ENCODE measurements at places on chromosomes 4 and X.
A peak's percentile ranks its signal among the peaks of the same experiment; 100 is the strongest.

- peak; percentile 79 for DNase-seq
- peaks cover 66% of the 10 kb centered on the region for H3K27me3 ChIP-seq
- H3K27ac ChIP-seq, result peak within 1 kb of the TSS; percentile 57
- H3K4me3 ChIP-seq, result peak within 1 kb of the TSS; percentile 59
- H3K4me1 ChIP-seq, result peaks cover 36% of the 10 kb centered on the region
- no peaks in the 10 kb centered on the region for H3K36me3 ChIP-seq
Measured at GRCh38 chr4:20251796-20252655, at the start of gene SLIT2. Gene SLIT2 (plus strand): TSS chr4:20251905. CDS start chr4:20253816, 1,911 bp downstream.

DNA sequence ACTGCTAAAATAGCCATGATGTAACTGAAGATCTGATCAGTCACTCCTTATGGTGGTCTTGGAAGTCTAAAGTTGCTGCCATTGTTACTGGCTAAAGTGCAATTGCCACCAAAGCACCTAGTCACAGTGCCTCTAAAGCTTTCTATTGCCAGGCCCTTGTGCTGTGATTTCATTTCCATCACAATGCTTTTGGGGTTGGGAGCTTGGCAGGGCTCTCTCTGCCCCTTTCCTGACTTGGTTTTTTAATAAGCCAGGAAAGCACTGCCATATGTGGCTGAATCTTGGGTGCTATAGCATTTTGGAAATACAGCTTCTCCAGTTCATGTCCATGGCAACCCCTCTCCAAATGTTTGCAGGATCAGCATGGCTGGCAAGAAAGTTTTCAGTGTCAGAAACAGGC, 1712.4 kb upstream of the TENM3 start:
- H3K4me3 ChIP-seq, result no peak overlapping the region
- DNase-seq, result no peak
- no peaks in the 10 kb centered on the region for H3K27me3 ChIP-seq
- no peaks in the 10 kb centered on the region for H3K36me3 ChIP-seq
- no peaks in the 10 kb centered on the region for H3K4me1 ChIP-seq

GRCh38 chr4:76674983-76675382, 223.0 kb downstream of the SOWAHB start:
- H3K4me3 ChIP-seq, result no peak overlapping the region
- no peaks in the 10 kb centered on the region for H3K27me3 ChIP-seq
- H3K36me3 ChIP-seq, result no peaks in the 10 kb centered on the region
- H3K4me1 ChIP-seq, result no peaks in the 10 kb centered on the region
- no peak overlapping the region for H3K27ac ChIP-seq

DNA sequence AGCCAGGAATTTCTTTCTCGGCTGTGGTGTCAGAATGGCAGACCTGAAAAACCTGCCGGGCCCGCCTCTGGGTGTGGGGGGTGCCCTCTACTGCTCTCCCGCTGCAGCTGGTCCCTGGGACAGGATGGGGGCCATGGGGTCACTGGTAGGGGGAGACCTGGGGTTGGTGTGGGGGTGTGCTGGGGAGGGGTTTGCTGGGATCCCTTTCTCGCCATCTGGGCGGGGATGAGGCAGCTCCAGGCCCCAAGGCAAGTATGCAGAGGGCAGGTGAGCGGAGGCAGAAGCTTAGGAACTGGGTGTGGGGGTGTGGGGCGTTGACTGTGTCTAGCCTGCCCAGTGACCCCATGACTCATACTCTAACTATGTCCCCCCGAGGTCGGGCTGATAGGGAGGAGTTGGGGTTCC, 884 bp downstream of the CCDC120 start:
- no peak overlapping the region for H3K27ac ChIP-seq
- H3K36me3 ChIP-seq, result peaks cover 4% of the 10 kb centered on the region

GRCh38 chr4:105709081-105709450, 482 bp downstream of the GSTCD start:
- peak overlapping the region; percentile 80 for H3K4me3 ChIP-seq
- H3K27me3 ChIP-seq, result no peaks in the 10 kb centered on the region
- peaks cover 13% of the 10 kb centered on the region for H3K4me1 ChIP-seq
- H3K36me3 ChIP-seq, result no peaks in the 10 kb centered on the region

GRCh38 chr4:108118505-108118904, 50.2 kb downstream of the LEF1 start:
- DNase-seq, result no peak
- no peaks in the 10 kb centered on the region for H3K36me3 ChIP-seq
- H3K27me3 ChIP-seq, result no peaks in the 10 kb centered on the region
- H3K4me3 ChIP-seq, result no peak overlapping the region

- DNase-seq, result no peak
- no peaks in the 10 kb centered on the region for H3K4me1 ChIP-seq
- no peak overlapping the region for H3K4me3 ChIP-seq
- H3K27ac ChIP-seq, result no peak overlapping the region
Measured at GRCh38 chr4:109094056-109094455, 208.4 kb downstream of the COL25A1 start.
